ENCODE measurements at places on chromosomes 1 and 21.

DNA sequence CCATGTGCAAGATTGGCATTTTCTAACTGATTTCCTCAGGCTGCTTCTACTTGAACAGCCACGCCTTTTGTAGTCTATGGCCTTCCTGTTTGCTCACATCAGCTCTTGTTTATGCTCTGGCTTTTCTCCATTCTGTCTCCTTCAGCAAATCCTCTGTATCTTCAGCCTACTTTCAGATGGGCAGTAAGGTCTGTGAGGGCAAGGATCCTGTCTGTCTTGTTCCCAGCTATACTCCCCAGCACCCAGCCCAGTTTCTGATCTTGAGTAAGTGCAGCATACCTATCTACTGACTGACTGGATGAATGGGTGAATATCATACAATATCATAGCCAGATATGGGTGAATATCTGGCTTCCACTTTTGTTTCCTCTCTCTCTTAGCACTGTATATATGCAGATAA lies 438.1 kb downstream of the LMO4 start:
- DNase-seq: no peak

DNA sequence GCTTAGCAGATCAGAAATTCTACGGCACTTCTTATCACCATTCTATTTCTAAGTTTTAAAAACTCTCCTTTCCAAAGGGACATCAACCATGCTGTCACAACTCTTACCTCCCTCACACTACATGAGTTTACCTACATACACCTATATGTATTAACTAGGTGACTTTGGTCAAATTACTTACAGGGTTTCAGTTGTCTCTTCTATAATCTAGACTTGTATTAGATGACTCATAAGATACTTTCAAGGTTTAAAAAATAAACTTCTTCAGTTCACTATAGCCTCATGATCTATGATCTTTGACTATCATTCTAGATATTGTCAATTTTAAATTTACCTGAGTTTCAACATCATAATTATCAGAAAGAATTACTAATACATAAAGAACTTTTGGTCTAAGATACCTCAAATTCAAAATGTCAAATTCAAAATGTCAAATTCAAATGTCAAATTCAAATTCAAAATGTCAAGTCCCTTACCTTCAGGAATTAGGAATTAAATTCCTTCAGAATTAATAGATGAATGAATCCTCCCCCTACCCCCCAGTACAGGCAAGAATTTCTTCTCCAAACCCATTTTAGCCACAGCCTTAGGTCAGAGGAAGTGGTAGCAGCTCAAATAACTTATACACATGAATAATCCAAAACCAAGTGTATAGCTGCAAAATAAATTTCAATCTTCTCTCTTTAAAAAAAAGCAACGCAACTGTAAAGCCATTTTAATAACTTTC lies 31.1 kb downstream of the OTUD7B start:
- DNase-seq: no peak

- no peak for DNase-seq
These were observed 90.2 kb downstream of the TGFBR3 start for GRCh38 chr1:91795591-91796389.

- peak; percentile 53 for DNase-seq
These were observed 46.3 kb downstream of the UMODL1 start for GRCh38 chr21:42117229-42117966.

- DNase-seq: no peak
These were observed 112.1 kb downstream of the OLFM3 start for GRCh38 chr1:101884621-101885020.

GRCh38 chr21:34203851-34204420 lies 130.6 kb downstream of the MRPS6 start:
- DNase-seq: no peak

- DNase-seq: no peak
These were observed 25.1 kb upstream of the TSPEAR start for GRCh38 chr21:44736291-44737004.

- no peak for DNase-seq
These were observed 17.2 kb upstream of the MRPS14 start for GRCh38 chr1:175040324-175040879.

- DNase-seq: peak; percentile 33
These were observed 55.7 kb upstream of the NADK start for GRCh38 chr1:1833916-1834325.

DNA sequence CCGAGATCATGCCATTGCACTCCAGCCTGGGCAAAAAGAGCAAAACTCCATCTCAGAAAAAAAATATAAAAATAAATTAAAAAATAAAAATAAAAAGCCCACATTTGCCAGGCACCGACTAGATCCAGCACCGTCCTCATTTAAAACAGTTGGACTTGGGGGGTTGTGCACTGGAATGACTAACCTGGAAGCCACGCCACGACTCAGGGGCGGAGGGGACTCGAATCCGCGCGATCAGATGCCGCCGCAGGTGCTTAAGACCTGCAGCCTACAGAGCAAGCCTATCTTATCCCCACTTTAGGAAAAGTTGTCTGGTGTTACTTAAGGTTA lies 38.5 kb downstream of the ZBTB8OS start:
- no peak for DNase-seq

GRCh38 chr1:152013664-152014237 lies 20.1 kb upstream of the S100A10 start:
- no peak for DNase-seq

DNA sequence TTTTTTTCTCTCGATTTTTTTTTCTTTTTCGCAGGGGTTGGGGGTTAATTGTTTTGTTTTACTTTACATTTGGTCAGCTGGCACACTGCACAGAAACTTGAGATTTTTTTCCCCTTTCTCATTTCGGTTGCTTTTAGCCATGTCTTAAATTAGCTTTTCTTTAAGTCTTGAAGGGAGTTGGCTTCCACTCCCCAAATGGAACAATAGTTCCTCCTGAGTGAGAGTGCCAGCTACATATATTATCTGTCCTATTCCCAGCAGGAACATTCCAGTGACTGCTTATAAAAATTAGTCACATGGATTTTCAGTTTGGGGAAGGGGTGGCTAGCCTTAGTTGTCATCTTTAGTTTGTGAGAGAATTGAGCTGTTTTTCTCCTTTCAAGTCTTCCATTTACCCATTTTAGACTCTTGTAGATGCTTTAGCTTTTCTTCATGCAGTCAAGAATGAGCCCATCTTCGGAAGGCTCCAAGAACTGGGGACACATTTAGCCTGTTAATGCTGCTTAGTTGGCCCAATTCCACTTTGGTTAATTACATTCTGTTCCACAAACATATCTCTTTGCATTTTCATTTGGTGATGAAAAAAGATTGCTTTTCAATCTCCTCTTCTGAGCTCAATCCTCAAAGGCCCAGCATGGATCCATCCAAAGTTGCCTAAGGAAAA lies 510.1 kb upstream of the CXADR start:
- DNase-seq: no peak

- no peak for DNase-seq
These were observed 44.7 kb downstream of the SLC30A10 start for GRCh38 chr1:219883400-219884332.

GRCh38 chr1:87121711-87122163 lies 206.9 kb upstream of the LMO4 start:
- no peak for DNase-seq

GRCh38 chr1:200988693-200989092 lies 34.8 kb downstream of the KIF21B start:
- no peak for DNase-seq

- DNase-seq: no peak
These were observed 30.8 kb upstream of the GUCA2B start for GRCh38 chr1:42122408-42122807.

DNA sequence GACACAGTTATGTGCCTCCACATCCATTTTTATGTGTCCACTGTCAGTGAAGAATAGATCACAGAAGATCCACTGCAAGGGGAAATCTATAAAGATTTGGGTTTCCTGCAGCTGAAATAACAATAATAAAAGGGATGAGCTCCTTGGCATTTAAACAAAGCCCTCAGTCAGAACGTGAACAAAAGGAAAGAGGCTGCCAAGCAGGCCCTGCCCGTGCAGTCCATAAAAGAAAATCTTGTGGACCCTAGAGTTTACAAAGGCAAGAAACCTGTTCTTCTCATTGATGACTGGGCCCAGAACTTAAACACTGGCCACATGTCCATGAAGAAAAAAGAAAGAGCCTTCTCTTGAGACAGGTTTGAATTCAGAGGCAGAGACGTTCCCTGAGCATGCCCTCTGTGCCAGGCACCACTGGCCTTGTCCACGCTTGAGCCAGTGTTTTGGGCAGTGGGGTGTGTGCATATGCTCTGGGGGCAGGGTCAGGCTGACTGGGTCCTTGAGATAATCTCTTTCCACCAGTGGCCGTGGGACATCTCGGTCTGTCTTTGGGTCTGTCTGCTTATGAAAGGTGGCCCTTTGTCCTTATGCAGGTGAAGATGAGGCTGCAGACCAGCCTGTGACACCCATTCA lies 142.7 kb downstream of the HIVEP3 start:
- DNase-seq: no peak

DNA sequence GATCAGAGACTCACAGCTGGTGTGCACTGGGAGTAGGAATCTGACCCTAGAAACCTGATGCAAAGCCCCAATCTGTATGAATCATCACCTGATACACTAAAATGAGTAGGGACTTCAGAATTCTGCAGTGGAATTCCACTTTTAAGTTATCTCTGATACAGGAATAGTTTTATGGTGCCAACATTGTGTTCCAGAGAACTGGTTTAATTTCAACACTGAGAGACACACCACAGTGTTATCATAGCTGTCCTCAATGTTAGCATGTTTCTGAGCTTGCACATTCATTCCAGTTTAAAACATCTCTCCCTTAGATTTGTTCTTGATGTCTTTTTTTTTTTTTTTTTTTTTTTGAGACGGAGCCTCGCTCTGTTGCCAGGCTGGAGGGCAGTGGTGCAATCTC lies 7.1 kb downstream of the UTS2 start:
- no peak for DNase-seq

DNA sequence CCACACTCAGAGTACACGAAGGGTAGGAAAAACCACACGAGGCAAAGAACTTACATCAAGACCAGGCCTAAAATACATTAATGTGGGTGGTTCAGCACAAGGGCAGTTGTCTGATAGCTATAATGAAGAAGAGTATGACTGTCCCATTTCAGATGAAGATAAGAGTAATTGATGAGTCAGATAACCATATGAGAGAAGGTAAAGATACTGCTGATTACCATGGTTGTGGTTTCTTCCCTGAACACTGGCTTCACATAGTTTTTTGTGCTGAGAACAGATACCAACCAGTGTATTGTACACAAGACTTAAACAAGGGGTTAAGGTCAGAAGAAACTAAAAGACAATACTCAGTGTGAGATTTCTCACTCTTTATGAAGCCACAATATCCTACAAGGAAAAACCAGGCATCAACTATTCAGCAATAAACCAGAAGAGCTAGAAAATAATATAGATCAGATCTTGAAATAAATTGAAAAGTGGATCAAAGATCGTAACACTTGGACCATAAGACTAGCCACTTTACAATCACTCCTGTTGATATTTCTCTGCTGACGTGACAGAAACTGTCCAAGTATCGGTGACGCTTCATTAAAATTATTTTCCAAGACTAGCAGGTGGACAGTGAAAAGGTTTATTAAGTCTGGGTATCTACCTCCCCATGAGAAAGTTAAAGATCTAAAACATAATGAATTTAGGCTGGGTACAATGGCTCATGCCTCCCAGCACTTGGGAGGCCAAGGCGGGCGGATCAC lies 28.6 kb downstream of the PUM1 start:
- no peak for DNase-seq

DNA sequence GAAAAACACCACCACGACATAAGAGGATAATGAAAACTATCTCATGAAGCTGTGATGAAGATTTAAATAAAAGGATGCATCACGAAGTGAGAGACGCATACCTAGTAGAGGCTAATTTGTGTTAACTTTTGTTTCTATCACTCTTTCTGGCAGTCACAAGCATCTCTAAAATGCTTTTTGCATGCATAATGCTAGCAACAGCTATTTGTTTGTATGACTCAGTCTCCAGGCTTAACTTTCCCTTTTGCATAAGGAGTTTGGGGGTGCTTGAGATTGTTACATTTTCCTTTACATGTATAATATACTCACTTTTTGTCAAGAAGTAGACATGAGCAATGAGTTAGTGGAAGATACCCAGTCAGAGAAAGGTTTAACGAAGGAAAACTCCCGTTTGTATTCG lies 385.4 kb downstream of the DISC1 start:
- DNase-seq: no peak
